LNCaP clone FGC (cell line): ENCODE measurements at places on chromosomes 5 and 9.

- no peak for DNase-seq
These were observed 427.8 kb downstream of the BNC2 start for GRCh38 chr9:16442622-16443021.

GRCh38 chr9:24036459-24036858 lies 210.4 kb upstream of the ELAVL2 start:
- no peak for DNase-seq

- peak; percentile 46 for DNase-seq
These were observed 1.7 kb downstream of the FYB1 start for GRCh38 chr5:39217365-39218281.

DNA sequence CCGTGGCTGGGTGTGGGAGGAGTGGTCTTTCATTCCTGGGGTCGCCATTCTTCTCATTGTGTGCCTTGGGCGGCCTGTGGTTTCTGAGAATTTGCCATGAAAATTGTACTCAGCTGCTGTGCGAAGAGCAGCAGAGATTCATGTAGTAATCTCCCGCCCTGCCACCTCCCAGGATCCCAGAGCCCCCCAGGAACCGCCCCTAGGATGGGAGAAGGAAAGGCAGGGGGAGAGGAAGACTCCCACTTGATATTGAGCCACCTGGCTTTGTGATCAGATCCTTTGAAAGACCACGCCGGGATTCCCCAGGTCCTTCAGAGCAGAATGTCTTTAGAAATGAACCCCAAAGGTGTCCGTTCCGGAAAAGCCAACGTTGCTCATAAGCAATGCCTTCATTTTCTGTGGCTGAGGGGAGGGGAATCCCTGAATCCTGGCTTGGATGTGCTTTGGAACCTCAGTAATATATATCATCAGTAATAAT lies 27.6 kb downstream of the NEURL1B start:
- DNase-seq = no peak

GRCh38 chr5:62424763-62425162 lies 12.2 kb downstream of the IPO11 start:
- no peak for DNase-seq

- no peak for DNase-seq
These were observed 131.0 kb upstream of the OSMR start for GRCh38 chr5:38714703-38715355.

- peak; percentile 50 for DNase-seq
These were observed 21.4 kb upstream of the FLT4 start for GRCh38 chr5:180670586-180671359.

GRCh38 chr5:44334622-44335021 lies 54.6 kb downstream of the FGF10 start:
- DNase-seq = no peak

DNA sequence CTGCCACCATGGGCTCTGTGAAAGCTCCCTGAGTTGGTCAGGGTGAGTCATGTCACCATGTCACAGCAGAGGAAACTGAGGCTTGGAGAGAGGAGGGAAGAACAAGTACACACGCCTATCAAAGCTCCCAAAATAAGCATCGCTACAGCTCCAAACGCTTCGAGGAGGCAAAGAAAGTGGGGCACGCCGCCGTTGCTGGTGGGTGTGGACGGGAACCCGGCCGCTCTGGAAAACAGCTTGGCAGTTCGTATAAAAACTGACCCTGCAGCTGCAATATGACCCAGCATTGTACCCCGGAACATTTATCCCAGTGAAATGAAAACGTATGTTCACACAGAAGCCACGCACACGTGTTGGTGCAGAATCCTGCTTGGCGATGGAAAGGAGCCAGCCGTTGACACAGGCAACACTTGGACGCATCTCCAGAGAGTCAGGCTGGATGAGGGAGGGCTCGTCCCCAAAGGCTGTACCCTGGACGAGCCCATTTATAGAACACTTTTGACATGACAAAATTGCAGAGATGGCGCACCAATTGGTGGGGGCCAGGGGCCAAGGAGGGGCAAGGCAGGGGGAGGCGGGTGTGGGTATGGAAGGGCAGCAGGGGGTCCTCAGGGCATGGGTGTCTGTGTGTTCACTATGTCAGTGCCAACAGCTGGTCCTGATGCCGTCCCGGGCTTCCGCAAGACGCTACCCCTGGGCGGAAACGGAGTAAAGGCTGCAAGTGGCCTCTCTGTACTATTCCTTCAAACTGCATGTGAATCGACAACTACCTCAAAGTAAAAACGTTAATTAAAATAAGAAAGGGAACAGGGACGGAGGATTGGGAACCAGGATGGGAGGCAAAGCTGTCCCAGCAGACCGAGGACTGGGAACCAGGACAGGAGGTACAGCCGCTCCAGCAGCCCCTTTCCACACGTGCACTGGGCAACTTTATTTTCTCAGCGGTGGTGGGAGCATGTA lies 173.0 kb downstream of the OLFM1 start:
- no peak for DNase-seq

GRCh38 chr9:95504053-95504963 lies 12.5 kb downstream of the PTCH1 start:
- DNase-seq = peak; percentile 76

GRCh38 chr5:173742432-173742816 lies 126.0 kb upstream of the BOD1 start:
- DNase-seq = no peak

- no peak for DNase-seq
These were observed 41.1 kb downstream of the ELOVL7 start for GRCh38 chr5:60802986-60803385.

GRCh38 chr5:23314827-23315226 lies 192.6 kb upstream of the PRDM9 start:
- no peak for DNase-seq

DNA sequence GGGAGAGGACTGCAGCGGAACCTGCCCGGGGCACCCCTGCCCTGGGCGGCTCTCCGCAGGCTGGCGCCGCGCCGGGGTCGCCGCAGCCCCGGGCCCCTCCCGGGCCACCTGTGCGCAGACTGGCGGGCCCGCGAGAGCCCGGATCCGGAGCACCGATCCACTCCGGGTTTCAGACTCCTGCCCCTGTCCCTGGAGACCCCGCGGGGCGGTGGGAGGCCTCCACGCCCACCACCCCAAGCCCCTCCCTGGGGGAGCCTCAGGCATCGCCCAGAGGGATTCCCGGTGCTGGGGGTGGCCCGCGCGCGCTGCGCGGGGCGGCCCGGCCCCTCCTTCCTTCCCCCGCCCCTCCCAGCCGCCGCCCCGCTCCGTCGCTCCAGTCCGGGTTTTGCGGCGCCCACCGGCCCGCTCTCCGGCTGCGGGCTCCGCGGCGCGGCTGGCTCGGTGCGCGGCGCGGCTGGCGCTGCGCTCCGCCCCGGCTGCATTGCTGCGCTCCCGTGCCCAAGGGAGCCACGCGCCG lies at the start of gene UNC5A:
UNC5A (plus strand) TSS at position 479 of the 517 bp plus-strand sequence. CDS start 192 bp downstream, outside the sequence.
- no peak for DNase-seq

DNA sequence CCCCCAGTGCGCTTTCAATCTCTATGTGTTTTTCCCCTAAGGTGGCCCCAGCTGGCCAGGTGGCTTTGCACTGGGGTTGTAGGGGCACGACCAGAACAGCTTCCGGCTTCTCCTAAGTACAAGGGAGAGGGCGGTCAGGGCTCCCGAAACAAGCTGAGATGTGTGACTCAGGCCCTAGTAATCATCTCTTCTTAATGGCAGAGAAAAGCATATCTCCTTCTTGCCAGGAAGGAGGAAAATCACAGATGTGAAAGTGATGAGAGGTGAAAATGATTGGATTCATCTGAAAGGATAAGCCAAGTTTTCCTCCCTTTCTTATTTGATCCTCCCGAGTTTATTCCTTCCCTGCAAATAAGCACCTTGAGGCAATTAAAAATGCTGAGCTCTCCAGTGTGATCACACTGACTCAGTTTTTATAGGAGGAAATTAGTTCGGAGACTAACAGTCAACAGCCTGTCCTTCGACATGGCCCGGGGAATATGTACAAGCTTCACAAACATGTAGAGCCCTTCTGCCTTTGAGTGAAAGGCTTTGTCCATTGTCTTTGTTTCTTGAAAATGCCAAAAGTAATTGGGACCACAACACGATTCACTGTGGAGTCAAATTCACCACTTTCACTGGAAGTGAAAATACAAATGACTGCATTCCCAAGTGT lies 514.8 kb downstream of the PSAT1 start:
- no peak for DNase-seq

DNA sequence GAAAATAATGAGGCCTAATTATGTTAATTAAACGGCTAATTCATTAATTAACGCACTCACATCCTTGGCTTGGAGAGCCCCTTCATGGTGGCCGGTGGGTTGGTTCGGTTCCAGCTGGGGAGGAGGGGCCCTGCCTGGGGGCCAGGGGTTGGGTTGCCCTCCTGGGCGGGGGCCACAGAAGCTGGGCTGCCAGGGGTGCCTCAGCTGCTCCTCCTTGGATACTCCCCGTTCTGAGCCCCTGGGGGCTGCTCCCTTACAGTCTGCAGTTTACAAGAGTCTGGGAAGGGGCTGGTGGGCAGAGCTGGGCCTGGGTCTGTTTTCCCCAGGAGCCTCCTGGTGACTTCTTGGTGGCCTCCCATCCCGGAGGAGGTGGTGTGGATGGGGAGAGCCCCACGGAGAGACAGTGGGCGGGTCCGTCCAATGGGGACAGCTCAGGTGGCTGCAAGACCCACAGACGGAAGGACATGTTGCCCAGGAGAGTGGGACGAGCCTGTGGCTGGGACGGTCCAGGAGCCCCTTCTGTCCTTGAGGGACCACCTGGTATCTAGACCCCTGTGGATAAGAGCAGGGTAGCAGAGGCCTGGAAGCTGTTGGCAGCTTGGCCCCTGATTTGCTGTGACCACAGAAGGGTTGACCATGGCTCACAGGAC lies 277.5 kb downstream of the PBX3 start:
- no peak for DNase-seq

DNA sequence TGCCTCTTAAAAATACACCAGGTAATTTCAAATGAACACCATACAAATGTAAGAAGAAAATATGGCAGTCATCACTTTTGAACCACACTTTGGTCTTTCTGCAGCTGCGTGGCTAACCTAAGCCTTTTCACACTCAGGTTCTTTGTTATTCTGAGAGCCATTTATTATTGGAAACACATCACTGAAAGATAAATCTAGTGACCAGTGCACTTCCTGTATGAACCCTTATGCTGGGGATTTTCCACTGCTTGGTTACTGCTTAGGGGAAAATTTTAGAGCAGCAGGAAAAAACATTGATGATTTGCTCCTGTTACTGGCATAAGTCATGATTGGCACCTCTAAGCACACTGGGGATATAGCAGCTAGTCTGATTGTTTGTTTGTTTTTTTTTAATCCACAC lies 58.6 kb upstream of the RANBP3L start:
- no peak for DNase-seq

DNA sequence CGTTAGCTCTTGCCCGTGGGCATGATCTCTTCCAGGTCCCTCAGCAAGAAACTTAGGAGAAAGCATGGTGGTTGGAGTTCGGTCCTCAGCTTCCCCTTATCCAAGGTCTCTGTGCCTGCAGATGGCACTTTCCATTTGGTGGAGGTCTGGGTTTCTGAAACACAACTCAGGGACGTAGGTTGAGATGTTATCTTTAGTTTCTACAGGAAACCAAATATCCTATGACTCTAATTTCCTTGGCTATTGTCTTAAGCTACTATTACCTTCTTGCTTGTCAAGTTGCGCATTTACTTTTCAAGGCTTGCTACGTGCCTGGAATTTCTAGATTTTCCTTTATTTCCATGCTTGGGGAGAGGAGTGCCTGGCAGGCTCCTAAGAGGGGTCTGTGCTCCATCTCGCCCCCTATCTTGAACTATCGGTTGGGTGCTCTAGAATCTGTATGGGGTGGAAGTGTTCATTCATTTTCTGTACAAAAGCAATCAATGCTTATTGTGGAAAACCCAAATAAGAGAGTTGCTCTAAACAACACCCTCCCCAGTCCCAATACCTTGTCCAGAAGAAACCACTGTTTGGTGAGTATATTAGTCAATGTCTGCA lies 32.9 kb upstream of the KCNIP1 start:
- no peak for DNase-seq

DNA sequence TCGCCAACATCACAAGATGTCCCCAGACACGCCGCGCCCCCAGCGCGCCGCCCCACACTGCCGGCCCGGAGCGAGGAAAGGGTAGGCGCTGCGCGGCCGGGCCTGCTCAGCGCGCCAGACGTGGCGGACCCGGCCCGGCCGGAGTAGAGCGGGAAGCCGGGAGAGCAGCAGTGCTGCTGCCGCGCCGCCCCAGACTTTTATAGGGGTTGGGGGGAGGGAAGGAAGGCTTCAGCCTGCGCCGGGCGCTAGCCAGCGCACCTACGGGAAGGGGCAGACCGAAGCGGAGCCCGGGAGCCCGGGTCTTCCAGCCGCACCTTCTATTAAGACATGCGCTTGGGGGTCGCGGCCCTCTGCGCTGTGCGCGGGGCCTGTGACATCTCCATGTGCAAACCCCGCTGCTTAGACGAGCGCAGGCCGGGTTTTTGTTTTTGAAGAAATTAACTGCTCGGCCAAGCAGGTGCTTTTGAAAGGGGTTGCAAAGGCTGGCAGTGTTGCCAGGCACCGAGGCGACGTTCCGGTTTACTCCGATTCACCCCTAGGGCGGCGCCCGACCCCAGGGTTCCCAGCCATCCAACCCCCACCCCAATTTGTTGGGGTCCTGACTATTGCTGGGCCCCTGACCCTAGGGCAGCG lies 353 bp upstream of the PAX5 start:
- no peak for DNase-seq

- no peak for DNase-seq
These were observed 162.0 kb downstream of the SLC25A46 start for GRCh38 chr5:110900829-110901228.

- no peak for DNase-seq
These were observed 468.9 kb downstream of the ACTL7B start for GRCh38 chr9:108386859-108387384.

DNA sequence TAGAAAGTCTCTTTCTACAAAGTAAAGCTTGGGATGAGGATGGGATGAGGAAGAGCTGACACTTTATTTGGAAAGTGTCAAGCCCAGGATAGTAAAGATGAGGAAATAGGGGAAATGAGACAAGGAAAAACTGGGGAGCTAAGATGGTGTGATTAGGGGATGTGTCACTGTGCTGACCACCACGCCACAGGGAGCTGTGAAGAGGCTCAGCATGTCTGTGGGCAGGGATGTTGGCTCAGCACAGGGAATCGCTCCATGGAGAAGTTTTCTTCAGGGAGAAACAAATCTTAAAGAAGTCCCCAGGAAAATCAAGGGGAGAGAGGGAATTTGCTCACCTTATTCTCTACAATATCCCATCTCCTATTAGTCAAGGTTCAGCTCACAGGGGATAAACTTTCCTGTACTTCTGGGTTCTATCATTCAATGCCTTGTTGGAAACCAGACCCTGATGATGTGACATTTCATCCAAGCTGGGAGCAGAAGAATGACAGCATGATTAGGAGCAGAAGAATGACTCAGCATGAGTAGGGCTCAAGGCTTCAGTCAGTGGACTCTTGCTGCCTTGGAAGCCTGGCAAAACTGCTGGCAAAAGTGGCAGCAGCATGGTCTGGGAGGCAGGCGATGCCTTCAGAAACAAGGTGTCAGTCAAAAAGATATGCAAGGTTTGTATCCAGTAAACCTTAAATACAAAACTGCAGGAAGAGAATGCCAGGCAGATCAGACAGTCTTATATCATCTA lies 4.9 kb downstream of the HSPB3 start:
- no peak for DNase-seq

- no peak for DNase-seq
These were observed 221.6 kb downstream of the NFIB start for GRCh38 chr9:14092344-14092743.

GRCh38 chr9:38529317-38529716 lies 91.1 kb downstream of the ANKRD18A start:
- no peak for DNase-seq
